Activated T-helper 1 cell treated with anti-CD3 and anti-CD28 coated beads, Interleukin-2, amount 50 U/mL, for 16 hours (primary cell): ENCODE measurements at places on chromosomes 12 and 14.

GRCh38 chr12:1309613-1310012 lies 284.8 kb downstream of the FBXL14 start:
- DNase-seq, result no peak

- peak; percentile 59 for DNase-seq
Measured at GRCh38 chr12:54207539-54208294, 18.9 kb upstream of the SMUG1 start.

DNA sequence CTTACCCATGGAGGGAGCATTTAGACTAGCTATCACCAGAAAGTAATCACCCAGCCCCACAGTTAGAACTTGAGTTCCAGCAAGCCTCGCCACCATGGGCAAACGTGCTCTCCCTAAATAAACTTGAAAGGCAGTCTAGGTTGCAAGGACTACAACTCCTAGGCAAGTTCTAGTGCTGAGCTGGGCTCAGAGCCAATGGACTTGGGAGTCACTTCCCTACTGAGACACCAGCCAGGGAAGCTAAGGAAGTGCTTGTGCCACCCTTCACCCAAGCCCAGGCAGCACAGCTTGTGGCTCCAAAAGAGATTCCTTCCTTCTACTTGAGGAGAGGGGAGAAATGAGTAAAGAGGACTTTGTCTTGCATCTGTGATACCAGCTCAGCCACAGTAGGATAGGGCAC lies 57.9 kb downstream of the SLCO1A2 start:
- DNase-seq, result no peak

DNA sequence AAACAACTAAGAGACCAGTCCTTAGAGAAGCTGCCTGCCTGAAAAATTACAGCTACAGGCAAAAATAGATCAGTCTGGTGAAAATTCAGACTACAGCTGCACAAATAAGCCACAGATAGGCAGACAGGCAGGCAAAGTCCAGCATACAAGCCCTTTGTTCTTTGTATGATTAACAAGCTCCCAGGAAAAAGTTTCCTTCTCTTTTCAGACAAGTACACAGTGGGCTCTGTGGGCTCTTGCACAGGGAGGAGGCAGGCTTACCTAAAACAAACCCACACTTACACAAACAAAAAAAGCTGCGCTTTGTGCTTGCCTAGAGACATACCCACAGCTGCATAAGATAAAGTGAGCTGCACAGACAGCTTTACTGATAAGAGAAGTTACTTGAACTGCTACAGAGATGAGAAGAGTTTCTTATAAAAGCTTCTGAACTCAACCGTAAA lies 7.7 kb downstream of the OR6C68 start:
- DNase-seq, result no peak

DNA sequence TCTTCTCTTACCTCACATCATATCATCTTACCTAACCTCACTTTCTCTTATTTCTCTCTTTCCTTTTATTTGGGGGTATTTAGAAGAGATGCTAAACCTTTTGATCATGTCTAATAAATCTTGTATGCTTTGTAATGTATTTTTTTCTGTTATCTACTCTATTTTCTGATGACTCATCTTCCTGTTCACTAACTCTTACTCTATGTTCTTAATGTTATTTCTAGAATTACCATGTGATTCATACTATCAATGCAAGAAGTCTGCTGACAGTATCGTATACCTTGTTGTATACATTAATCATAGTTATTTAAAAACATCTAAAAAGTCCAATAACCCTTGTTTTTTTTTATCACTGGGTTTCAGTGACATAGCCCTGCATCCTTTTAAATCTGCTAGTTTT lies 62.3 kb downstream of the MGAT4C start:
- no peak for DNase-seq

DNA sequence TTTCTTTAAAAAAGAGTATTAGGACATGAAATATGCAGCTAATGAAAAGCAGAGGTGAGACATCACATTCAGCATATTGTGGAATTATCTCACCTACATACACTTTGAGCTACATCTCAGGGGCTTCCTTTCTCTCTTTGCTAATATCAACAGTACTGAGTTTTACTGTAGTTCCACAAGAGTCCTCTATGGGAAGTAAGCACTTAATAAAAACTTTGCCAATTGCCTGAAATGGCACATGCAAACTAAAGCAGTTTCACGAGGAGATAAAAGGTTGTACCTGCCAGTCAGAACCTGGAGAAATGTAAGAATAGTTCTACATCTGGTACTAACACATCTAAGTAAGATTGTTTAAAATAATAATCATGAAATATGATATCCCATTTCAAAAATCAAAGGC lies 73.5 kb upstream of the GPHB5 start:
- no peak for DNase-seq

GRCh38 chr14:102046337-102047278 lies 40.2 kb downstream of the HSP90AA1 start:
- DNase-seq, result no peak

GRCh38 chr12:6336079-6336888 lies 5.6 kb downstream of the TNFRSF1A start:
- DNase-seq, result no peak

- DNase-seq, result no peak
Measured at GRCh38 chr12:93484315-93484981, 17.1 kb downstream of the MRPL42 start.

- peak; percentile 65 for DNase-seq
Measured at GRCh38 chr12:57127726-57128518, at the start of gene LRP1. LRP1 (plus strand) TSS chr12:57128483; CDS start chr12:57128965, 482 bp downstream.

DNA sequence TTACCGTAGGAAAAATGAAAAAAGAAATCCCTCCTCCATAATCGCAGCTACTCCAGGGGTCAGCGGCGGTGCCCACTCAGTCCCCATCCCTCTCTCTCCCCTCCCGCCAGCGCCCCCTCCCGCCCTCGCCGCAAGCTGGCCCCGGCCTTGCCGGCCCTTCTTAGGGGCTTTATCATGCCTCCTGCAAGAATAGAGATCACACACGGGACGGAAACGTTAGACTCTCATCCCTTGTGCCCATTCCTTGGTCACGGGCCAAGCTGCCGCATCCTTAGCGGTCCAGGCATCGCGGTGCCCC lies 692 bp upstream of the COX14 start:
- no peak for DNase-seq

- no peak for DNase-seq
Measured at GRCh38 chr12:119627019-119627643, 33.6 kb downstream of the TMEM233 start.

DNA sequence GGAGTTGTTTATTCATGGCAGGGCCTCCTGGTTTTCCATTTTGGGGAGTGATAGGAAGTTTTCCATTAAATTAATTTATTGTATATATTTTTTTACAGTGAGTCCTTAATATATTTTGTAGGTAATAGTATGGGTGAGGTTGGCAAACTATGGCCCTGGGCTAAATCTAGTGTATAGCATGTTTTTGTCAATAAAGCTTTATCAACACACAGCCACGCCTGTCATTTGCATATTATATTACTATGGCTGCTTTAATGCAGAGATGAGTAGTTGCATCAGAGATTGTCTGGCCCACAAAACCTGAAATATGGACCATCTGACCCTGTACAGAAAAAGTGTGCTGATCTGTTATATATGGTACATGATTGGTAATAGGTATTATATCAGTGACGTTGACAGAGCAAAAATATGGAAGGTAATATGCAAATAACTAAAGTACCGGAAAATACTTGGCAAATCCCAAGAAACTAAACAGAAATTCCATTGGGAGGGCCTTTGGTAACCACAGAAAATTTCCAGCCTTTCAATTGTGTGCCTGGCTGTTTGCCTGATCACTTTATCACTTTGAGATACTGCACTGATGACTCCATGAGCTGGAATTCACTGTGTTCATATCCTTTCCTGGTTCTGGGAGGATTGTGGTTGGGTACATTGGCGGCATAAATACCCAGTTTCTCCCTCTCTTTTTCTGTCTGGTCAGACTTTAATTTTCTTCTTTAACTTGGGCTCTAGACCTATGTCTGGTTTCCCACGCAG lies 61.7 kb upstream of the RFLNA start:
- DNase-seq, result no peak

- no peak for DNase-seq
Measured at GRCh38 chr14:75711105-75711795, 50.2 kb downstream of the TTLL5 start.

DNA sequence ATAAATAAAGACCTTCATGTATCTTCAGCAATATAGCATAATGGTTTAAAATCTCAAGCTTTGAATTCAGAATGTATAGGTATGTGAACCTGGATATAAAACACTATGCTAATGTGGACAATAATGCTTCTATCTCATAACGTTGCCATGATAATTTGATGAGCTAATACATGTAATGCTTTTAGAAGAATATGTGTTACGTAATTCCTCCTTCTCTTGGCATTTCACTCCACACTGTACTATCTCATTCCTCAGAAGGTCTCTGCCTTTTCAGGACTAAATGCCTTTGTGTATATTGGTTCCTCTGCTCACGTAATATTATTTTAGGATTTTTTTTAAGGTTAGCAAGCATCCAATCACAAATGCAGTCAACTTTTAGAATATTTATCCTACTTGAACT lies 86.5 kb downstream of the FOXA1 start:
- DNase-seq, result no peak

DNA sequence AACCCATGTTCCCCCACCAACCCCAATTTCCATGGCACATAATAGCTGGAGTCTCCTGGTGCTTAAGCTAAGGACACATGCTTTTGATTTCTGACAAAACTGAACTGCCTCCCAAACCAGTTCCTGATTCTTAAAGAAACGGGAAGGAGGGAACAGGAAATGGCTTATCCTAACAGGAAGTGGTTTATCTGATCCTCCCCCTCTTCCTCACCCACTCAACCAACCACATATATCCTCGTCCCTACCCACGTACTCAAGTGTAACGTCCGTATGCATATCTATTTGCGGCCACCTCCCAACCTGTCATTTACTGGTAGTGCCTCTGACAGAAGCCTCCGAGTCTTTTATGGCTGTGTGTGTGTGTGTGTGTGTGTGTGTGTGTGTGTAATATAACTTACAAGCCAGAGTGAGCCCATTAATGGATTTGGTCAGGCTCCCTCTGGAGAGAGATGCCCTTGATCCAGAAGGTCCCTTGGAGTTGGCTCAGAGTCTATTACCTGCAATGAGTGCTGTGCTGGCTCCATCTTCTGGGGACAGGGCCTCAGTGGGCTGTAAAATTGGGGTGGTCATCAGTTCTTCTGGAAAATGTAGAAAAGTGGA lies 7.7 kb downstream of the DAZAP2 start:
- no peak for DNase-seq

GRCh38 chr14:91367173-91368171 lies 50.1 kb downstream of the CCDC88C start:
- DNase-seq, result peak; percentile 59

DNA sequence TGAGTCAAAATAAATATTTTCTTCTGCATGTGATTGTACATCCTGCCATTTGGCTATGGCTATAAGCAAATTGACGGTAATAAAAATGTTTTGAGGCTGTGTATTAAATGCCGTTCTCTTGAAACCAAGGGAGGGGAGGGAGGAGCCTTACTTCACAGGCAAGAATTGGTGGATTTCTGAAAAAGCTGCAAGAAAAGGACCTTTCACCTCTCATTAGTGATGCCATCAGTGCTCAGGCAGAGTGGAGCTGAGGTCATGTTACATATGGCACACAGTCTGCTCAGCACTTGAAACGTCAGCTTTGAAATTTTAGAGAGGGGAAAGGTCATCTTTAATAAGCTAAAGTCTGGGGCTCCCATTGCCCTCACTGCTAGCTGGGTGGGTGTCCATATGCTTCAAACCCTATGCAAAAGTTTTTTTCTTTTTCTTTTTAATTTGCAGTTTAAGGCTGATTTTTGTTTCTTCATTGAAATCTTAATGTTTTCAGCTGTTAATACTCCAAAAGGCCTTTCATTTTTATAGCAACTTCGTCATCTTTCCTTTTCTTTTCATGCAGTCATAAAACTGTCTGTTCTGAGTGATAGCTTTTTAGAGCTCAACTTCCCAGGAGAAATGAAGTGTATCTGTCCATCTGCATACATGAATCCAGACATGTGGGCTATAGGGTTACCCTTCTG lies 9.8 kb upstream of the SIX1 start:
- no peak for DNase-seq

DNA sequence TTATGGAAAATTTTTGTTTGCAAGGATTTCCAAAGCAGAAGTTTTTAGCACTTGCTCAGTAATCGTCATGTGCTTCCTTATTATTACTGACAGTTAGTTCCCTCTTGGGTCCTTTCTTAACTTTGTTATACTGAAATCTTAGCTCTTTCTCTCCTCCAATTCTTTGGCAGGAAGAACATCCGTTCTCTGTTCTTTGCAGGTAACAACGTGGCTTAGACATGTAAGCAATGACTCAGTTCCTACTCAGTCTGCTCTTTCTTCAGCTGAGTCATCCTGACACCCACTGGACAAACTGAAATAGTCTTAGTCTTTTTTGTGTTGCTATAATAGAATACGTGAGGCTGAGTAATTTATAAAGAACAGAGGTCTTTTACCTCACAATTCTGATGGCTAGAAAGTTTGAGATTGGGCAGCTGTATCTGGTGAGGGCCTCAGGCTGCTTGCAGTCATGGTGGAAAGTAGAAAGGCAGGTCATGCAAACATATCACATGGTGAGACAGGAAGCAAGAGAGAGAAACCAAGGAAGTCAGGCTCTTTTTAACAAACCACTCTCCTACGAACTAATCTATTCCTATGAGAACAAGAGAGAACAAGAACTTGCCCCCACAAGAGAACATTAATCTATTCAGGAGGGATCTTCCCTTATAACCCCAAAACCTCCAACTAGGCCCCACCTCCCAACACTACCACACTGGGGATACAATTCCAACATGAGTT lies 49.2 kb downstream of the TESPA1 start:
- DNase-seq, result no peak

DNA sequence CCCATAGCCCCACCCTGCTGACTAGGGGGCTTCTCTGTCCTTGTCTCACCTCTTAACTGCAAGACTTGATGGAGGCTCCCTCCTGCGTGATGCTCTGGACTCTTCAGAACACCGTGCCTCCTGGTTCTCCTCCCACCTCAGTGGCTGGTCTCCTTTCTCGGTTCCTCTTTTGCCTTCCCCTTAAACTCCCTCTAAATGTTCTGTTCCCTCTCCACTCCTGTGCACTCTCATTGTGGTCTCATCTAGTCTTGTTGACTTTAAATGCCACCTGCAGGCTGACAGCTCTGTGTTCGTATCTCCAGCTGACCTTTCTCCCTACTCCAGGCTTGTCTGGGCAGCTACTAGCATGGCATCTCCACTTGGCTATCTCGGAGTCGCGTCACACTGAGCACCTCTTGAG lies 28.3 kb downstream of the DYNC1H1 start:
- no peak for DNase-seq

DNA sequence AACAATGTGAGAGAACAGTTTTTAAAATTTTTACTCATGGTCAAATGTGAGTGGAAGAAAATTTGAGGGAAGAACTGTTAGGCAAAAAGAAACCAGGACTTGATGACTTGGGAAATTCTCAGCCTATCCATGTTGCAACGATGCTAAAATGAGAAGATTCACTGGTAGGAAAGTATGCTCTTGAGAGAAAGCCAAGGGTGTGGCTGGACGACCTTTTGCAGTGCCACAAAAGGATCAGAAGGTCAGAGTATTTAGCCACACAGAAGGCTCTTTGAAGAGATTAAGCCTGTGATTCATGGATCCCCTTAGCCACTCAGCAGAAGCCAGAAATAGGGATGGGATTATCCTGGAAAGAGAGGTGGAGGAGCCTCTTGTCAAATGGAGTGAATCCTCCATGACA lies 336.8 kb downstream of the LRIG3 start:
- no peak for DNase-seq
